ENCODE measurements at places on chromosomes 7 and 10. TPM values are rescaled to one million over a fixed set of nuclear protein-coding genes. Genes with fewer than 3 reads are reported as not detected.

DNA sequence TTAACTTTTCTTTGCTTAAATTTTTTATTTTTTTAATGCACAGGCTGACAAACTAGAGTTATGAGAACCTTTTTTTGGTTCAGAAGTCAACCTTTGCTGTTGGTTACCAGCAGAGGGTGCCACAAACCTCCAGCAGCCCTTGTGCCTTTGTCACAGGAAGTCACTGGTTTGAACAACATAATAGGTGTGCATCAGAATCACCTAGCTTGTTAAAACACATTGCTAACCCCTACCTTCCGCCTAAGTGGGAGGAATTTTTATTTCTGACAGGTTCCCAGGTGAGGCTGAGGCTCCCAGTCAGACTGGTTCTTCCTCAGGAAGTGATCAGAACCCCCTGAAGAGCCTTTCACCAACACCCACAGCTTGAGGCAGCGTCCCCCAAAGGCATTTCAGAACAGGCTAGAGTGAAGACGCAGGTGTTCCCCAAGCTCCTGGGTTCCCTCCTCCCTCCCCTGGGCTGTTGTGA is 22.6 kb upstream of the VDAC2 start:
- DNase-seq, result peak; percentile 24

GRCh38 chr7:98724591-98724990 is 107.5 kb downstream of the NPTX2 start:
- DNase-seq, result no peak

GRCh38 chr10:89563861-89564478 is 28.6 kb upstream of the SLC16A12 start:
- no peak for DNase-seq

- no peak for DNase-seq
These were observed 759.9 kb downstream of the IPMK start for GRCh38 chr10:57507788-57508187.

DNA sequence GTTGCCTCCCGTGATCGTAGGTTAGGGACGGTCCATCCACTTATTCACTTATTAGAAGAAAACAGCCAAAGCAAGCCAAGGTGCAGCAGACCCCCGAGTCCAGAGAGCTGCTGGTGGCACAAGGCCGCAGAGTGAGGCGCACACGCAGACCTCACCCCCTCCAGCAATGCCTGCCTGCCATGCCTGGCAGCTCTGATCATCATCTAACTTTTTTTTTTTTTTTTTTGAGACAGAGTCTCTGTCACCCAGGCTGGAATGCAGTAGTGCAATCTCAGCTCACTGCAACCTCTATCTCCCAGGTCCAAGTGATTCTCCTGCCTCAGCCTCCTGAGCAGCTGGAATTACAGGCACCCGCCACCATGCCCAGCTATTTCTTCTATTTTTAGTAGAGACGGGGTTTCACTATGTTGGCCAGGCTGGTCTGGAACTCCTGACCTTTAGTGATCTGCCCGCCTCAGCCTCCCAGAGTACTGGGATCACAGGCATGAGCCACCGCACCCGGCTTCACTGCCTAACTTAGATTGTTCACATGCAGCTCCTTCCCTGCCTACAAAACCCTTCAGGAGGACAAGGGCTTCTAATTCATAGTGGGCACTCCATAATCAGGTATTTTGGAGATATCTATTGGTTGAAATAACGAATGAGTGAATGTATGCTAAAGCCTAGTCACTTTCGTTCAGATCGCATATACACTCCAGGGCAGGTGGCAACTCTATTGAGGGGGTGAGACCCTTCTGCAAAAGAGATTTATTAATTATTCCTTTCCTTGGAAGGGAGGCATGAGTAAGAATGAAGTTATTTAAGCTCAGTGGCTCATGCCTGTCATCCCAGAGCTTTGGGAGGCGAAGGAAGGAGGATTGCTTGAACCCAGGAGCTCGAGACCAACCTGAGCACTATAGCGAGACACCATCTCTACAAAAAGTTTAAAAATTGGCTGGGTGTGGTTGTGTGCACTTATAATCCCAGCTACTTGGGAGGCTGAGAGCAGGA is 15.9 kb downstream of the TRIM56 start:
- DNase-seq, result no peak

GRCh38 chr7:104052979-104053378 is 63.5 kb upstream of the RELN start:
- no peak for DNase-seq

DNA sequence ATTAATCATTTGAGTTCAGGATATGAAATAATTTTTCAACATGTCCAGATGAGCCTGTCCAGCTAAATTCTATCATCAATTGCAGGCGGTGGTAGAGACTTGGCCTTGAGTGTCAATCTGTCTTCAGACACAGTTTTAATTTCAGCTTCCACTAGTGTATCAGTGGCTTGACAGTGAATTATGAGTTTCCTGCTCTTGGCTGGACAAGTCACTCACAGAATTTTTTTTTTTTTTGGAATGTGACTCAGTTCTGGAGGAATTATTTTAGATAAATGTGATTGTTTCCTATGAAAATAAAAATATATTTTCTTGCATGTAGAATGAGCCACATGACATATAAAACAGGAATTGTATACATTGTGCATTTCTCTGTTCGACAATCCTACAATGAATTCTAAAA is 319.9 kb upstream of the AKR1E2 start:
- DNase-seq, result no peak

- peak; percentile 48 for DNase-seq
These were observed 12.3 kb downstream of the KLF14 start for GRCh38 chr7:130721486-130722277.

DNA sequence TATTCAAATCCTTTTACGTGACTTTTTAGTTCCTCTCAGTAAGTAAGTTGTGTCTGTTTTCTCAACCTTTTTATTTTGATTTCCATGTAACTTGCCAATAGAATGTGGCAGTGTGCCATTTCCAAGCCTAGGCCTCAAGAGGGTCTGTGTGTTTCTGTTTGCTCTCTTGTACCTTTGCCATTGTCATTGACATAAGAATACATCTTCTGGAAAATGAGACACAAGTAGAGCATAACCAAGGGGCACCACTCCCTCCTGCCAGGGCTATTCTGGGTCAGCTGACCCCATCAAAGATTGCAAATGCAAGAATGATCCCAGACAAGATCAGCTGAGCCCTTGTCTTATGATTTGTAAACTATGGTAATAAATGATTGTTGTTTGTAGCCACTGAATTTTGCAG is 524.0 kb downstream of the IPMK start:
- DNase-seq, result no peak

GRCh38 chr7:128443831-128444600 is 11.7 kb upstream of the HILPDA start:
- DNase-seq, result no peak

The RSPH10B gene
- total RNA-seq, result not detected

The SLC16A9 gene
- 0.73 TPM for total RNA-seq

The EEPD1 gene
- 41.0 TPM for total RNA-seq

The GPR37 gene
- 1.1 TPM for total RNA-seq

Data from gastrocnemius medialis (tissue), 4 donors.